ENCODE measurements at places on chromosomes 16 and 17.

GRCh38 chr16:1102333-1102700 lies 6.3 kb upstream of the C1QTNF8 start:
- DNase-seq: no peak
- peaks cover 6% of the 10 kb centered on the region for H3K4me1 ChIP-seq
- no peak overlapping the region for H3K27ac ChIP-seq
- no peak overlapping the region for H3K4me3 ChIP-seq
- H3K27me3 ChIP-seq: peaks cover 8% of the 10 kb centered on the region

GRCh38 chr17:2202996-2203575 lies 100.5 kb downstream of the SMG6 start:
- H3K27me3 ChIP-seq: no peaks in the 10 kb centered on the region
- H3K4me1 ChIP-seq: no peaks in the 10 kb centered on the region
- H3K4me3 ChIP-seq: no peak overlapping the region
- H3K36me3 ChIP-seq: peaks cover 2% of the 10 kb centered on the region

GRCh38 chr16:22126037-22126558 lies 33.8 kb downstream of the VWA3A start:
- no peaks in the 10 kb centered on the region for H3K36me3 ChIP-seq
- H3K27me3 ChIP-seq: no peaks in the 10 kb centered on the region
- no peak overlapping the region for H3K27ac ChIP-seq
- DNase-seq: no peak
- no peaks in the 10 kb centered on the region for H3K4me1 ChIP-seq
- H3K4me3 ChIP-seq: no peak overlapping the region

DNA sequence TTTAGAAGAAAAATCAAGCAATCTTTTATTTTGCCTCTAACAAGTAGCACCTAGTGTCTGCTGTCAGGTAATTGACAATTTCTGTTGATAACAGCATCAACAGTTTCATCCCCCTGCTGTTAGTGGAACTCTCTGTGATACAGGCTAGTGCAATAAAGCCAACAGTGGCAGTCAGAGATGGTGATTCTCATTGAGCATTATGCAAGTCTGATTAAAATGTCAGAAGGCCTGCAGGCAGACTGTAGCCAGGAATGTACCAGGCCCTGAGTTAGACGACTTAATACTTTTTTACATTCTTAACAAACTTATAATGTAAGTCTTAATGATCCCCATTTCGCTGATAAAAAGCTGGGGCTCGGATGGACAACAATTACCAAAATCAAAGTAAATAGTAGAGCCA lies 14.6 kb downstream of the CYLD start:
- H3K4me3 ChIP-seq: no peak overlapping the region
- peaks cover 61% of the 10 kb centered on the region for H3K36me3 ChIP-seq
- no peak overlapping the region for H3K27ac ChIP-seq
- DNase-seq: no peak
- no peaks in the 10 kb centered on the region for H3K27me3 ChIP-seq

DNA sequence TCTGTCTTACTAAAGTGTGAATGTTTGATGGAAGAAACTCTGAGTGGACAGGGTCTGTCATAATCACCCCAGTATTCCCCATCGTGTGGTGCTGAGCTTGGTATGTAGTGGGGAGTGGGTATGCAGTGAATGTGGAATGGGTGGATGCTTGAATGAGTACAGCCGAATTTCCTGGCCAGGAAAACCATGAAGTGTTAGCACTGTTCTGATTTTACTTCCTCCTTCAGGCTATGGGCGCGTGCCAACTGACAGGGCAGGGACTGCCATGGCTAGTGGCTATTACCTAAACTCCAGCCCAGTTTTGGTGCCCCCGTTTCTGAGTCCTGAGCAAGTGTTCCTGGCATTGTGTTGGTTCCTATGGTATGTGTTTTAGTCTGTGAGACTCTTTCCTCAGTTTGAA lies 48.6 kb downstream of the PRKCA start:
- H3K27ac ChIP-seq: no peak overlapping the region
- DNase-seq: no peak
- no peak overlapping the region for H3K4me3 ChIP-seq
- H3K36me3 ChIP-seq: no peaks in the 10 kb centered on the region
- H3K27me3 ChIP-seq: no peaks in the 10 kb centered on the region

GRCh38 chr16:72620348-72620747 lies 427.6 kb downstream of the ZFHX3 start:
- DNase-seq: no peak
- H3K36me3 ChIP-seq: no peaks in the 10 kb centered on the region
- H3K27ac ChIP-seq: no peak overlapping the region
- no peak overlapping the region for H3K4me3 ChIP-seq

Measured in natural killer cell (primary cell).